ENCODE measurements at places on chromosomes 7 and 10.

DNA sequence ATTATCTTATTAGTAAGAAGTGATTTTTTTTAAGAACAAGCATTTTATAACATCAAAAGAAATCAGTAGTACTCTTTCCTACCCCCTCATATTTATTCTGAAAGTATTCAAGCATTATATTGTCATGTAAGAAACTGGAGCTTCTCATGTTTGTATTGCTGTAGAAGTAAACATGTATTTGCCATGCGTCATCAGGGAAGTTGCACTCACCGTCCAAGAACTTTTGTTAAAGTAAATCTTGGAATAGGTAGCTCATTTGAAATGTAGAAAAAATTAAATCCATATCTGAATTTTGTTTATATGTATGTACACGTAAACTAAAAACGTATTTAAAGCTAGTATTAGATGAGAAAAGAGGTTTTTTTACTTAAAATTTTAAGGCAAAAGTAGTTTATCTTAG lies 96.8 kb downstream of the PTEN start:
- no peak for DNase-seq

- DNase-seq: peak; percentile 85
Observed at GRCh38 chr7:100691676-100692577, 2.1 kb downstream of the GIGYF1 start.

DNA sequence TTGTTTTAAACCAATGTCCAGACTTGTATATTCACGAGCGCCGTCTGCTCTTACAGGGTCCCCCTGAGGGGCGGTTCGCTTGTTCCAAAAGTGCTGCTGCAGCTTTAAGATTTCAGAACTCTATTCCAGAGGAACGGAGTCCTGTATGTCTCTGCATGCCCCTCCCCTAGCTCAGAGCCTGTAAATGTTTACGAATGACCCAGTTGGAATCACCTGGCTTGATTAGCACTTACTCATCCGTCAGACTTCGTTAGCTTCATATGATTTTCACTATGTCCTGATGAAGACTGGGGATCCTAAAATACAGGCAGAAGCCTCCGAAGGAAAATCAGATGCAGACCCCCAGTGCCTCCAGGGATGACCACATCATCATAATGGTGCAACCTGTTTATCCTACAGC lies 4.5 kb upstream of the CHST15 start:
- DNase-seq: no peak

DNA sequence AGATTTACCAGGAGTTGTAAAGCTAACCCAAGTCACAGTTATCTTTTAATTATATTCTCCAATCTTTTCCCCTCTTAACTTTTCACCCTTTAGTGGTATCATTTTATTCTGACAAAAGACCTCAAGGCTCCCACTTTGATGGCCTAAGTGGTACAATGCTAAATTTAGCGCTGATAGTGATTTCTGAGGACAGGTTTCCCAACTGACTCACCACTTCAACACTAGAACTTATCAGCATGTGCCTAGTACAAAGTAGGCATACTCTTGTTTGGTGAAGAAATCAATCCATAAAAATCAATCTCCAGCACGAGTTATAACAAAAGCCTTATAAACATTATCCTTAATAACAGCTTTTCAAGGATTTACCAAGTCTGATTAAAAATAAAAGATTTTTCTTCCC lies 7.5 kb downstream of the SNX13 start:
- DNase-seq: no peak

DNA sequence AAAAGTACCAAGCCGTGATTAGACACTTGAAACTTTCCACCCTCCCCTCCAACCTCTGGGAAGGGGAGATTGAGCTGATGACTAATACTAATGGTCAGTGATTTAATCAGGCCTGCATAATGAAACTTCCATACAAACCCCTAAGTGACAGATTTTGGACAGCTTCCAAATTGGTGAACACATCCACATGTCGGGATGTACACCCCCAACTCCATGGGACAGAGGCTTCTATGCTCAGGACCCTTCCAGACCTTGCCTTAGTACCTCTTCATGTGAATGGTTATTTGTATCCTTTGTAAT lies 4.8 kb downstream of the NUB1 start:
- no peak for DNase-seq

DNA sequence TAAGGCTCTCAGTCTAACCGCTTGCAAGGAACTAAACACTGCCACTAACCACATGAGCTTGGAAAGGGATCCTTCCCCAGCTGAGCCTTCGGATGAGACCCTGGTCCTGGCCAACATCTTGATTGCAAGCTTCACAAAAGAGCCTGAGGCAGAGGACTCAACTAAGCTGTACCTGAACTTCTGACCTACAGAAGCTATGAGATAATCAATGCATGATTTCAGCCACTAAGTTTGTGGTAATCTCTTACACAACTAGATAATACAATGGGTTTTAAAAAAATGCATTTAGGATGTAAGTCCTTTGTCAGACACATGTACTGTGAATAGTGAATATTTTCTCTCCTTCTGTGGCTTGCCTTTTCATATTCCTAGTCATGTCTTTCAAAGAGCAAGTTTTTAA lies 125.6 kb upstream of the RHEB start:
- DNase-seq: no peak

GRCh38 chr10:113293167-113293566 lies 259.7 kb upstream of the HABP2 start:
- DNase-seq: no peak

- DNase-seq: no peak
Observed at GRCh38 chr10:4503076-4503475, 322.9 kb upstream of the AKR1E2 start.

DNA sequence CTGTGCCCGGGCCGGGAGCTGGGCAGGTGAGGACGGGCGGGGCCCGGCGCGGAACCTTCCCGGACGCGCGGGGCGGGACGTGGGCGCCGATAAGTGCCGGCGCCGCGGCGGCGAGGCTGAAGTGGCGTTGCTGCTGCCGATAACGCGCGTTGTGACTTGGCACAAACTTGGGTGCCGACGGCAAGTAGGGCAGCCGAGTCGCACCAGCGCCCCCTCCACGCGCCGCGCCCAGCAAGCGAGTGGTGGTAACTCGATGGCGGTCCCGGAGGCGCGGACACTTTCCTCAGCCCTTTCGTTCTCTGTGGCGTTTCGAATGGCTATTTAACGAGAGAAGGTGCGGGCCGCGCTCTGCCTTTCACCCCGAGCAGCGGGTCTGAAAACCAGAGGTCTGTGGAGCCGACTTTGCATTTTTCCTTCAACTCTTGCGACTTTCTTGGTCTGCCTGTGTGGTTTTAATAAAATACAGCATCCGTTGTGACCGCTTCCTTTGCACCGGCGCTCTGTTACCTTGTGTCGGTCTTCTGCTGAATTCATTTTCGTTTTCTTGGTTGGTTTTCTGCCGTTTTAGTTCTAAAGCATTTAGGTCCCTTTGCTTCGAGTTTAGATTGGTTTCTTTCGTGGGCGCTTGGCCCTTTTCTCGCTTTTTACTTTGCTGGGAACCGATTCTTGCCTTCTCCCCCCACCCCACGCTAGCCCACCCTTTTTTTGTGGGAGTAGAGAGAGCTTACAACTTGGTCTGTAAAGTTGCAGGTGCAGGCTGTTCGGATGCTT lies 701 bp downstream of the STK17A start:
- peak; percentile 66 for DNase-seq

GRCh38 chr10:10235003-10235402 lies 782.7 kb upstream of the CELF2 start:
- DNase-seq: no peak

DNA sequence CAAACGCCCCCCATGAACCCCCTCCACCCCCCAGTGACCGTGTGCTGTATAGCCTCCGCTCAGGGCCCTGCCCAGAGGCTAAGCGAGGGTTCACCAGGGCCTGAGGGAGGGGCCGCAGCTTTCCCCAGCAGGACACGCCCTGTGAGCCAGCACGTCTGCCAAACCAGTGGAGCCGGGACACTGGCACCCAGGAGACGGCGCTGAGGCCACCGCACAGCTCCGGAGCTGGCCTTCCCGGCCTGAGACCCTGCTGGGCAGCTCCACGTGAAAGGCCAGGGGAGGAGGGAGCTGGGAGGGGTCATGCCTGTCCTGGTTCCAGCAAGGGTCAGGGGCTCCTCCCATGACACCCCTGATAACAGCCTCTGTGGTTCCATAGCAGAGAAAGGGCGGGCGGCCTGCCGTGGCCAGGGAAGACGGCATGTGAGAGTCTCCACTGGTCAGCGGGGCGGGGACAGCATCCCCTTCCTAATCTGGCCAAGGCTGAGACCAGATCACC lies 278.3 kb downstream of the ELFN1 start:
- DNase-seq: no peak

Measured in CD4-positive, alpha-beta T cell treated with Interleukin-2 at 100 ng/mL for 4 hours (primary cell).